Activated T-cell treated with anti-CD3 and anti-CD28 coated beads for 4 hours (primary cell): ENCODE measurements at places on chromosomes 1 and 21.

- DNase-seq = peak; percentile 36
These were observed 712 bp downstream of the DEGS1 start for GRCh38 chr1:224183591-224184312.

- DNase-seq = no peak
These were observed 334.2 kb downstream of the NTNG1 start for GRCh38 chr1:107474877-107475612.

DNA sequence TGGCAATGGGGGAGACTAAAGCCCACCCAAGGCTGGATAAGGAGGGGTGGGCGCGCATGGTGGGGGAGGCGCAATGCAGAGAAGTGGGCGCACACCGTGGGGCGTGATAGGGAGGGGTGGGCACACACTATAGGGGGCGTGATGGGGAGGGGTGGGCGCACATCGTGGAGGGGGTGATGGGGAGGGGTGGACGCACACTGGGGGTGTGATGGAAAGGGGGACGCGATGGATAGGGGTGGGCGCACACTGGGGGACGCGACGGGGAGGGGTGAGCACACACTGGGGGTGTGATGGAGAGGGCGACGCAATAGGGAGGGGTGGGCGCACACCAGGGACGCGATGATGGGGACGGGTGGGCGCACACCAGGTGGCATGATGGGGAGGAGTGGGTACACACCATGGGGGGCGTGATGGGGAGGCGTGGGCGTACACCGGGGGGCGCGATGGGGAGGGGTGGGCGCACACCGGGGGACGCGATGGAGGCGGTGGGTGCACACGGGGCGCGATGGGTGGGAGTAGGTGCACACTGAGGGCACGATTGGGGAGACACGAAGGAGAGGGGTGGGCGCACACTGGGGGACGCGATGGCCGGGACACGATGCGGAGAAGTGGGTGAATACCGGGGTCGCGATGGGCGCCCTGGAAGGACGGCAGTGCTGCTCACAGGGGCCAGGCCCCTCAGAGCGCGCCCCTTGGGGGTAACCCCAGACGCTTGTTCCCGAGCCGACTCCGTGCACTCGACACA, 929 bp downstream of the SUMO3 start:
- DNase-seq = no peak

- no peak for DNase-seq
These were observed 407.0 kb downstream of the KIF26B start for GRCh38 chr1:245561665-245562234.

DNA sequence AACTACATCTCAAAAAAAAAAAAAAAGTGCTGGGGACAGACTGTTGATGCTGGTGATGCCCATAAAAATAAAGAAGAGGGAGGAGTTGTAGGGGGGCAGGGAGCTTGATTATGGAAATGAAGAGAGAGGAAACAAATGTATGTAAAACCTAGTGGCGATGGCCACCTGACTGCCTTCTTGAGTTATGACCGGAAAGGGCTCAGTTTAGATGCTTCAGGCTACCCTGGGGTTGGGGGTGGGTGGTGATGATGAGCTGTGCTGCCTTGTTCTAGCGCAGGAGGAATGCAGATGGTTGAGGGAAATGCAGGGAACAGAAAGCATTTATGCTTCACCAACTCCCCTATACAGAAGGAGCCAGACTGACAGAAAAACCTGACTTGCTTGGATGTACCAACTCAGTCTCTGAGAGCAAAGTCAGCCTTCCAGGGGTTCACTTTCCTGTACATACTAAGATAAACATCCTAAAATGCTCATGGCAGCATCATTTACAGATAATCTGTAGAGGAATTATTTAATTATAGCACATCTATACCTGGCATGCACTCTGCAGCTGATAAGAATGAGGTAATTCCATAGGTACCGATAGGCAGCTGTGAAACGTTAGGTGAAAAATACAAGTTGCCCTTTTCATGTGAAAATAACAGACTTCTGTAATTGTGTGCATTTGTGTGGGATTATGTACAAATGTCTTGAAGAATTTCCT, 8.0 kb upstream of the BCAR3 start:
- no peak for DNase-seq

- no peak for DNase-seq
These were observed 16.1 kb upstream of the HSD3B1 start for GRCh38 chr1:119490925-119491324.

DNA sequence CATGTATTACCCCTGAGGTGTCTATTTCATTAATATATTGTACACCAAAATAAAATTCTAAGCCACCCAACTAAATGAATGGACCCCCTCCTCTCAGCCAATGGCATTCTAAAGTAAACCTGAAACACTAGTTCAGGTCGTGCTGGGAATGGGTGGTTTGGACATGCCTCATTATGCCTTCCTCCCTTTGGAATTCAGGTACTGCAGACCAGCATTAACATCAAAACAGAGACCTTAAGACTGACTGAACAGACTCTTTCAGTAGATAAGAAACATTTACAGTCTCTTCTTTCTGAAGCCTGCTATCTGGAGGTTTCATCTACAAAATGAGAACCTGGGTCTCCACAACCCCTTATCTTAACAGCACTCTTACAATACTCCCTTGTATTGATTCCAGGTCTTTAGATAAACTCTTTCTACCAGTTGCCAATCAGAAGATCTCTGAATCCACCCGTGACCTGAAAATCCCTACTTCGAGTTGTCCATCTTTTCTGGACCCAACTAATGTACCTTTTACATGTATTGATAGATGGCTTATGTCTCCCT, 93.6 kb downstream of the PKN2 start:
- DNase-seq = no peak

GRCh38 chr1:2596530-2597333, 10.2 kb downstream of the PRXL2B start:
- DNase-seq = no peak

- no peak for DNase-seq
These were observed 184.7 kb downstream of the ETS2 start for GRCh38 chr21:38990424-38990794.

DNA sequence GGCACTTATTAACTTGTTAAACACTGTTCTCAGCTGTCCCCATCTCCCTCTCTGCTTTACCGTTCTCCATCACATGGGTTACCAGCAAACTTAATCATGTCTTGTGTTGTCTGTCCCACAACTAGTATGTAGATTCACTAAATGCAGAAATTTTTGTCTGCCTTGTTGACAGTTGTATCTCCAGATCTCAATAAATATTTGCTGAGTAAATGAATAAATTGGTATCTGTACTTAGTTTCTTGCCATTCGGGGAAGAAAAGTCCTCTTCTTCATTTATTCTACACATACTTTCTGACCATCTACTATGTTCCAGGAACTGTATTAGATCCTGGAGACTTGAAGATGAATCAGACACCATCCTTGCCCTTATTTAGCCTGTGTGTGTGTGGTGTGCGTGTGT, 97.9 kb downstream of the KCND3 start:
- no peak for DNase-seq

DNA sequence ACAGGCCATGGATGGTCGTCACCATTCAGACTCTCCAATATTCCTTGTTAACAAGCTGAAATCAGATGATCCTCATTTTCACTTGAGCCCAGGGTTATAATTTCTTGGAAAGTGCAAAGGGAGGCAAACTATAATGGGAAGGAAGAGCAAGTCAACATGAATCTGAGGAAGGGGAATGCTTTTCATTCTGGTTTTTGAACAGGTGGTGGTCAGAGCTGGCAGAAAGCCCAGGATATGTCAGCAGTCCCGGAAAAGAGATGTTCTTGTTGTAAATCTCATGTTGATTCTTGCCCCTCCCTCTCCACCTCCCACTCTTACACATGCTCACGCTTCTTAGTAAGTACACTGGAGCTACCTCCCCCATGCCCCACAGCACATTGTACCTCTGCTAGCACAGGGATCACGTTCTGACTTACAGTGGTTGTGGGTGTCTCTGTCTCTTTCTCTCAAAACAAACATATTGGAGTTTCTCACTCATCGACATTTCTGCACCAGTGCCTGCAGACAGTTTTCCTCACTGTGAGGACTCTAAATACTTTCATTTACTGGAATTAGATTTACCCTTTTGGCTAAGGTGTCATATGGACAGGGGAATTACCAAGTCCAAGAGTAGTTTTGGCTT, 77.6 kb downstream of the XCL2 start:
- peak; percentile 38 for DNase-seq

DNA sequence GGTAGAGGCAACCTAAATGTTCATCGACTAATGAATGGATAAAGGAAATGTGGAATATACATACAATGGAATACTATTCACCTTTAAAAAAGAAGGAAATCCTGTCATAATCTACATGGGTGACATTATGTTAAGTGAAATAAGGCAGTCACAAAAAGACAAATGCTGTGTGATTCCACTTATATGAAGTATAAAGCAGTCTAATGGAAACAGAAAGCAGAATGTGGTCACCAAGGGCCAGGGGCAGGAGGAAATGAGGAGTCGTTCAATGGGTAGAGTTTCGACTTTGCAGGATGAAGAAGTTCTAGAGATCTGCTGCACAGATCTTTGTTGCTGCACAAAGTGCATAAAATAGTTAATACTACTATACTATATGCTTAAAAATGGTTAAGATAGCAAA, 7.8 kb downstream of the DIPK1A start:
- DNase-seq = no peak

DNA sequence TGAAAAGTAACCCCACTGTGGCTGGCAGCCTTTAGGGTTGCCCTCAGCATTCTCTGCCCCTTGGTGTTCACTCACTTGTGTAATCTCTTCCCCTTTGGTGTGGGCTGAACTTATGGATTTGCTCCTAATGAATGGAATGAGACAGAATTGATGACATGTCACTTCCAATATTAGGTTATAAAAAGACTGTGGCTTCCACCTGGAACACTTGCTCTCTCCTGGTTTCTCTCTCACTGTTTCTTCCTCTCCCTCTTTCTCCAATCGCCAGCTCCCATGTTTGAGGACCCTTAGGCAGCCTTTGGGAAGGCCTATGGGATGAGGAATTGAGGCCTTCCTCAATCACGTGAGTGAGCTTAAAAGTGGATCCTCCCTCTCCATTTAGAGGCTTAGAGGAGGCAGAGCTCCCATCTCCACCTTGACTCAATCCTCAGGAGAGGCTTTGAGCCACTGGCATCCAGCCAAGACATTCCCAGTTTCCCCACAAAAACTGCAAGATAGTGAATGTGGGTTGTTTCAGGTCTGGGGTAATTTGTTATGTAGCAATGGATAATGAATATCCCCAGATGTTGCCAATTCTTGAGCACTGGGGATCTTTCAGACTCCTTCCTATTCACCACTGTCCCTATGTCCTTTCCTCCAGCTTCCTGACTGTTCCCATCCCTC, 95.5 kb upstream of the CD34 start:
- no peak for DNase-seq

DNA sequence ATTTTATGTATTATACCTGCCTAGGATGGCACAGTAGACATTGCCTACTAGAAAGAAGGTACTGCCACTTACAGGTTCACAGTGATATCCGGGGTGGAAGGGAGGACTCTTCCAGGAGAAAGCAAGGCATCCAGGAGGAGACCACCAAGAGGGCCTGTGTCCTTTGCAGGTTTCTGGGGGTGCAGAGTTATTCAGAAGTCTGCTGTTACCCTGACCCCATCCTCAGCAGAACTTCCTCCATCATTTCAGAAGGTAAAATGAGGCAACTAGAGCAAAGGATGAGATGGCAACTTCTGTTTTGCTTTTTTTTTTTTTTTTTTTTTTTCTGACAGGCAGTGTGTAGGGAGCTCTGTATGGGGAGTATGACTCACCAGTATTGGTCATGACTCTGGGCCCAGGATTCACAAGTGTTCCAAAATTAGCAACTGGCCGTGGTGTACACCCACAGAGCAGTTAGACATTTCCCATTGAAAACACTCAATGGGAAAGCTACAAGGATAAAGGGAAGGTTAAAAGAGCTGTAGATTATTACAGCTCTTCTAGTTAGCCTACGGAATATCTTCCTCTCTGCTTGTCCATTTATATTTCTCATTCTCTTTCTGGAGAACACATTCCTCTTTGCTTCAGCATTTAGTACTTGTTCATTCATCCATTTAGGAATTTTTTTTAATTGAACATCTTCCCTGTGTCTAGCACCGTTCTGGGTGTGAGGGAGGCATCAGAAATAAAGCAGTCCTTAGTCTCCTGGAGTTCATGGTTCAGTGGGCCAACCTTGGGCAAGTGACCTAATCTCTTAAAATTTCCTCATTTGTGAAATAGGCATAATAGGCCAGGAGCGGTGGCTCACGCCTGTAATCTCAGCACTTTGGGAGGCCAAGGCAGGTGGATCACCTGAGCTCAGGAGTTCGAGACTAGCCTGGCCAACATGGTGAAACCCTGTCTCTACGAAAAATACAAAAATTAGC, 50.5 kb upstream of the PPP2R5A start:
- no peak for DNase-seq

- no peak for DNase-seq
These were observed 24.6 kb downstream of the F5 start for GRCh38 chr1:169561692-169562091.

DNA sequence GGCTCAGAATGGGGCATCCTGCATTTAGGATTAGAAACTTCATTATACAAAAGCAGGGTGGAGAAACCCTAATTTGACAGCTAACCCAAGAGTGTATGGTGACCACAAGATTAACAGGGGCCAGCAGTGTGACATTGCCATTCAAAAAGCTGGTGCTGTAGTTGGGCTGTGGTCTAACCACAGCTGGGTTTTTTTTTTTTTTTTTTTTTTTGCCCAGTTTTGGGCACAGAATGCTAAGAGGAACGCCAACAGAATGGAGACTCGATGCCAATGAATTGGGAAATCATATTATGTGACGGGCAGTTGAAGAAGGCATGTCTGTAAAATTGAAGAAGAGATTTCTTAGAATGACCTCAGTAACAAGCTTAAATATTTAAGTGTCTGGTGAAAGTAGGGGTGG, 58.4 kb downstream of the NFIA start:
- no peak for DNase-seq

- DNase-seq = no peak
These were observed 196.4 kb downstream of the CLEC20A start for GRCh38 chr1:178300352-178300699.

GRCh38 chr1:40413527-40414252, 36.6 kb upstream of the ZFP69B start:
- DNase-seq = no peak

- no peak for DNase-seq
These were observed 354.6 kb upstream of the ADGRL2 start for GRCh38 chr1:81446000-81446669.

- no peak for DNase-seq
These were observed 11.4 kb upstream of the KIAA1614 start for GRCh38 chr1:180901076-180901990.

DNA sequence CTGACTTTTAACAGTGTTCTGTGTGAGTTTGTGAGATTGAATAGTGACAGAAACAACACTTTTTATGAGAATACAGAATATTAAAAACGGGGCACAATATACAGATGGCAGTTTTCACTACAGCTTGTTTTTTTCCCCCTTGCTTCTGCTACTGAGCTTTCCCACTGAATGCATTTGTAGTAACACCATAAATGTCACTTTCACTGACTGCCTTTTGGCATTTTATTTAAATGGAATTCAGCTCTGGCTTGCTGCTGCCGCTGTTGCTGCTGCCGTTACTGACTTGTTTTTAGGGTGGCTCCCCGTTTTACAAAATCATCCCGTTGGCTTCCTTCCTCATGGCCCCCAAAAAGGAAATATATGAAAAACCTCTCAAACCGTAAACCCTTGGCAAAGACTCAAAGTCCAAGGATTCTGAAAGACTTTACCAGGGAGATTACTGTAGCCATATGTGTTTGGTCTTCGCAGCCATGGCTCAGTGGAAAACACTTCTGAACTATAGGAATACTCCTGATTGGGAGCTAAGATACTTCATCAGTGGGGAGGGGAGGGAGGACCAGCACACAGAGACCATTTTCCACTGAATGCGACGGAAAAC, 151.0 kb downstream of the NUF2 start:
- DNase-seq = no peak

GRCh38 chr1:27301582-27302199, 20.3 kb upstream of the TMEM222 start:
- DNase-seq = no peak
